ENCODE measurements at places on chromosomes 11 and 22.

DNA sequence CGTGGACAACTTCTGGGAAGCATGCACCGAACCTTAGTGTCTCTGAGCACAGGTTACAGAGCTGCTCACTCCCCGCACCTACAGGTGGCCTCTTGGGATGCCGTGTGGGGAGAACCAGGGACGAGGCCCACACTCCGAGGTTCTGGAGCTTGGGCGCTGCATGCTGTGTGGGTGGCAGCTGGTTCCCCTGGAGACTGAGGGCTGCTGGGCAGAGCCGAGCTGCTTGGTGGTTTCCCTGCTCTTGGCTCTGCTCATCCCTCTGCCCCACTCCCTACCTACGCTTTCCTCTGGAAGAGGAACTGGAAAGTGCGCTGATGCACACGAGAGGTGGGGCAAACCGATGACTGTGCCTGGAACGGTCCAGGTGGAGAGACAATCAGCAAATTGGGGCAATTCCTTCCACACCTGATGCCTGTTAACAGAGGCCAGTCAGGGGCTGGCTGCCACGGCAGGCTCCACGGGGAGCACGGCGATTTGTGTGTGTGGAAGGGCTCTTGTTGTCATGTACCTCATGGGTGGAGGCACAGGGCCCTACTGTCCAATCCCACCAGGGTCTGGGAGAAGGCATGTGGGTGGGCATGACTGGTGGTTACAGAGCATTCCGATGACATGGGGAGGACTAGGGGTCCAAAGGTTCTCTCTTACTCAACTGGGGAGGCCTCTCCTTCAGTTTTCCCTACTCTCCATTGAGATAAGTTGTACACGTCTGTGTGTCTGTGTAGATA is 60.9 kb downstream of the ST14 start:
- DNase-seq: no peak

- DNase-seq: no peak
Measured at GRCh38 chr22:36587289-36588154, 58.6 kb upstream of the EIF3D start.

DNA sequence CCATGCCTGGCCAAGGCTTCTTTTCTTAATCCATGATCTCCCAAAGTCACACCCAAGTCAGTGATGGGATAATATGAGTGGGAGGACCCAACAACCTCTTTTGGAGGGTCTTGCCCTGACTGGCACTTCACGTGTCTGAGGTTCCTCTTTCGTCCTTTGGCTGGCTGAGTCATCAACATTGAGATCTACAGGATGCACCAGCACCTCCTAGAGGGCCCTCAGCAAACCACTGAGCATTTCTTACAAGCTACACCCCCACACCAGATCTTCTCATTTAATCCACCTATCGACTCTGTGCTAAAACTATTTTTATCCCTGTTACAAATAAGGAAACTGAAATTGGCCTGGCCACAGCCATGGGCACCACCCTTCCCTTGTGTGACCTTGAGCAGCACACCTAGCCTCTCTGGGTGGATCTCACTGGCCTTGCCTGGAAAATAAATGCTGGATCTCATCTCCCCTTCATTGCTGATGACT is 63.4 kb downstream of the FLI1 start:
- DNase-seq: peak; percentile 68

GRCh38 chr11:77167791-77168190 is 39.7 kb downstream of the MYO7A start:
- no peak for DNase-seq

DNA sequence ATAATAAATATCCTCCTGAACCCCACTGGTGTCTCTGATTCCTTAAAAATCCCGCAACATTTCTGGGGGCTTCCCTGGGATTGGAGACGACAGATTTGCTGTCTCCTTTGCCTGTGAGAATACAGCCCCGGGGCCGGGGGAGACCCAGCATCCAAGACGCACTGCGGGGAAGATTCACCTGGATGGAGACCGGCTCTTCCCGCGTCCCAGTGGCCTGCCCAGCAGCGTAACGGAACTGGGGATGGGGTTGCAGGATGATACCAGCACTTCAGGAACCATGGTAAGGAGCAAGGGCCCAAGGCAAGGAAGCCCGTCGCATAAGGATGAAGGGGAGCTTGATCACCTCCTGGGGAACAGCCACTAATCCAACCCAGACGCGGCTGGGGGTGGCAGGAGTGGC is 53.3 kb upstream of the OR4C15 start:
- no peak for DNase-seq

- no peak for DNase-seq
Measured at GRCh38 chr11:64802370-64803157, 450 bp downstream of the MAP4K2 start.

DNA sequence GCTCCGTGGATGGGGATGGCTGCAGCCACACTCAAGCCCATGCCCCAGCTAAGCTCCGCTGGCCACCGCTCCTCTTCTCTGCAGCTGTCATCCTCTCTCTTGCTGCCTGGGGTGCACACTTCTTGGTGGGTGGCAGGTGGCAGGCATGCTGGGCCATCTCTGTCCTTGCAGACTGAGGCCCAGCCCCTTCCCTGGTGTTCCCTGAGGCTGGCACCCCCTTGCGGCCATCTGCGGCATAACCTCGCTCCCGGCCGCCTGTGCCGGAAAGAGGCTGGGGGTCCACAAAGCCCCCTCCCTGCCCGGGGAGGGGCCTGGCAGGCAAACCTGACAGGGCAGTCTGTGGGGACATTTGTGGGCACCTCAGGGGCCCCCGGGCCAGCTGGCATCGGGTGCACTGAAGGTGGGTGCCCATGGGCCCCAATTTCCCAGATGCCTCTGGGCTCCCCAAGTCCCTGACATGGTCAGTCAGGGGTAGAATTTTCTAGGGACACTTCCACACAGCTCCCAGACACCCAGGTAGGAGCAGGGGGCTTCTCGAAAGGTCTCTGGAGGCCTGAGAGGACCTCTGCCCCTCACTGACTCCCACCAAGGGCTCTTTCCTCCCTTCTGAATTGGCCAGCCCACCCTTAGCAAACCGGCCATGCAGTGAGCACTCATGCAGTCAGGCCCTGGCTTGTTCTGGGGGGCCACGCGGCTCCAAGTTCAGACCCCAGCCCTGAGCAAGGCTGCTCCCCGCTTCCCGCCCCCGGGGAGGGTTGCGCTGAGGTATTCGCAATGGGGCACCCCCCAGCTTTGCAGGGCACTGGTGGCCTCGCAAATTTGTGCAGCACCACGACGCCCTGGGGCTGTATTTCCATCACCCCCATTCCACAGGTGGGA is 23.5 kb upstream of the TH start:
- DNase-seq: no peak

GRCh38 chr11:125995313-125995712 is 49.5 kb downstream of the VSIG10L2 start:
- DNase-seq: peak; percentile 58

GRCh38 chr11:70397983-70398833 is at the start of gene CTTN:
Gene CTTN (plus strand): TSS chr11:70398529. CDS start chr11:70407298, 8,769 bp downstream.
- DNase-seq: peak; percentile 66

- DNase-seq: no peak
Measured at GRCh38 chr22:27531782-27532530, 269.6 kb downstream of the MN1 start.

- no peak for DNase-seq
Measured at GRCh38 chr11:2399488-2400068, 972 bp upstream of the TSSC4 start.

GRCh38 chr11:80346353-80347059 is 905.7 kb upstream of the TENM4 start:
- DNase-seq: no peak

GRCh38 chr22:40651057-40651456 is 14.5 kb upstream of the MRTFA start:
- no peak for DNase-seq

GRCh38 chr11:11308249-11308648 is 44.8 kb downstream of the CSNK2A3 start:
- no peak for DNase-seq

GRCh38 chr11:30889143-30889794 is 303.1 kb upstream of the MPPED2 start:
- DNase-seq: no peak

- no peak for DNase-seq
Measured at GRCh38 chr11:114166897-114167323, 107.4 kb downstream of the ZBTB16 start.

DNA sequence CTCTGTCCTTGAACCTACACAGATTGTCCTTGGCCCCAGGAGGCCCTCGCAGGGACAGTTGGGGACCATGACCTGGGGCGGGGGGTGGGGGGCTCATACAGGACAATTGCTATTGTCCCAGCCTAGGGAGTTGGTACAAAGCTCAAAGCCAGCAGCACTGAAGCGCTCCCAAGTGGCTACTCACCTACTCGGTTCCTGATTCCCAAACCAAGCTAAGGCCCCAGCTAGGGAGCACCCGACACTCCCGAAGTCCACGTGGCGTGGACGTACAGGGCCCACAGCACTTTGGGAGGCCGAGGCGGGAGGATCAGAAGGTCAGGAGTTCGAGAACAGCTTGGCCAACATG is 80.6 kb downstream of the CELSR1 start:
- no peak for DNase-seq

- DNase-seq: no peak
Measured at GRCh38 chr11:117302228-117302627, 11.1 kb downstream of the BACE1-AS start.

- no peak for DNase-seq
Measured at GRCh38 chr22:44884968-44885805, 124.6 kb downstream of the PHF21B start.

- no peak for DNase-seq
Measured at GRCh38 chr11:45799562-45799961, 5.4 kb upstream of the SLC35C1 start.

GRCh38 chr11:19693146-19693545 is 19.5 kb upstream of the NAV2 start:
- no peak for DNase-seq

DNA sequence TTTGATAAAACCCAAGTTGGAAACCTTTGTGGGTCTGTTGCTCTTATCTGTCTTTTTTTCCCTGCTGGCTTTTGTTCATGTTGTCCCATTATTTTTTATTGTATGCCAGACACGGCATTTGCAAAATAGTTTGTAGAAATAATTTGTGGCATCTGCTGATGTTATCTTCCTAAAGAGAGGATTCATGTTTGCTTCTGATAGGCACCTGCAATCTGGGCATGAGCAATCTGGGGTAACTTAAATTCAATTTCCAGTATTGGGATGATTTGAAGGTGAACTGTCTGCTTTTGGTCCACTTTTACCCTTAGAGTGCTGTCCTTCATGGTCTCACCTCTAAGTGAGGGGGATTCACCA is 126.9 kb downstream of the CEP164 start:
- no peak for DNase-seq

- peak; percentile 37 for DNase-seq
Measured at GRCh38 chr22:38843201-38843656, 599 bp downstream of the NPTXR start.

Measured in stimulated activated CD4-positive, alpha-beta T cell treated with anti-CD3 and anti-CD28 coated beads, Interleukin-15, amount 100 ng/mL, for 48 hours (primary cell).